ENCODE measurements at places on chromosomes 5 and 9.

DNA sequence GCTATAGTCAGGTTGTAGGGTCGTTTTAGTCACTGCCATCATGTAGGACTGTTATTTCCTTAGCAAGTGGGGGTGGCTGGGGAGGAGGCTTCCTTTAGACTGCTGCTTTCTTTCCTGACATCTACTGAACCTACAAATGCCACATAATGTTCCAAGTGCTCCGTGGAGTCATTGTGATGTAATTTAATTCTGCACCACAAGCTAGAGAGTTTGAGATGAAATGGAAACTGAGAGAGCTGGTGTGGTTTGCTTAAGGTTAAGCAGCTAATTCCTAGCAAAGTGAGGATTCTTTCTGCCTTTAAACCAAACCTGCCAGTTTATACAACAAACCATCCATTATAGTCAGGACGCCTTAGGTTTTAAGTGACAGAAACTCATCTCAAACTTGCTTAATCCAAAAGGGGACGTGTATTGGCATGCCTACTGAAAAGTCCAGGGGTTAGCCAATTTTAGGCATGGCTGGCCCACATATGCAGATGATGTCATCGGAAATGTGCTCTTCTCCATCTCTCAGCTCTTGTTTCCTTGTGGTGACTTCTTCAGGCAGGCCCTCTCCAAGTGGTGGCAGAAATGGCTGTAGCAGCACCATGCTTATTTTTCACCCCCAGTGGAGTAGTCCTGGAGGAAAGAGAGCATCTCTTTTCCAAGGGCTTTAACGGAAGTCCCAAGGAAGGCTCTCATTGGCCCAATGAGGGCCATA is 30.5 kb downstream of the ZNF618 start:
- no peak for ATAC-seq

- ATAC-seq, result no peak
These were observed 131.5 kb upstream of the SV2C start for GRCh38 chr5:75951716-75952115.

GRCh38 chr5:148998174-148998797 is 64.6 kb downstream of the SH3TC2 start:
- peak; percentile 56 for ATAC-seq

DNA sequence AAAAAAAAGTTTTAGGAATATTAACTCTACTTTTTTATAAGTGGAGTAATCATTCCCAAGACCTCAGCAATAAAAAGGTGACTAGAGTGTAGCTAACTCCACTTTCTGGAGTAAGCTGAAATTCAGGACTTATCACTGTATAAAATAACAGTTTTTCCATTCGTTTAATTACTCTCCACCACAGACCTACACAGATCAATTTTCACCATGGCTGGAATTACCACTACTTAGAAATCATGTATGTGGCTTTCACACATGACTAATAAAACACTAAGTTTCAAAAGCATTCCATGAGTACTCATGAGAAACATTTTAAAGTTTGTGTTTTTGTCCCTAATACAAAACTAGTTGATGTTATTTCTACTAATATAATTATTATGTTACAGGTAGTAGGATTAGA is 9.9 kb downstream of the PLPP1 start:
- ATAC-seq, result no peak

GRCh38 chr5:147855774-147856069 is 22.8 kb upstream of the SCGB3A2 start:
- no peak for ATAC-seq

DNA sequence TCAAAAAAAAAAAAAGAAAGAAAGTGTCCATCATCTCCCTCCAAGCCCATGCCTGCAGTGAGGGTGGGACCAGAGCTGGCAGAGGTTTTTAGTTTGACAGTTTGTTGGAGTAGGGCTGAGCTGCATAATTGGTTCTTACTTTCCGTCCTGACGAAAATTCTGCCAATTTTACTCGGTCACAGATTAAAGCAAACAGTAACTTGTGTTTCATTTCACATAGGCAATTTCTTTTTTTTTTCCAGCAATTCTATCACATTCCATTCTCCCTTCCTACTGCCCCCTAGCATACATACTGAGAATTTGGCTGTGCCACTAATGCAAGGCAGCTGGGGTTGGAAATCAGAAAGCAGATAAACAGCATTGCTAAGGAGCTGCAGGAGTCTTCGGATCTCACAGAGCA is 132.4 kb downstream of the FRMD3 start:
- ATAC-seq, result peak; percentile 59

DNA sequence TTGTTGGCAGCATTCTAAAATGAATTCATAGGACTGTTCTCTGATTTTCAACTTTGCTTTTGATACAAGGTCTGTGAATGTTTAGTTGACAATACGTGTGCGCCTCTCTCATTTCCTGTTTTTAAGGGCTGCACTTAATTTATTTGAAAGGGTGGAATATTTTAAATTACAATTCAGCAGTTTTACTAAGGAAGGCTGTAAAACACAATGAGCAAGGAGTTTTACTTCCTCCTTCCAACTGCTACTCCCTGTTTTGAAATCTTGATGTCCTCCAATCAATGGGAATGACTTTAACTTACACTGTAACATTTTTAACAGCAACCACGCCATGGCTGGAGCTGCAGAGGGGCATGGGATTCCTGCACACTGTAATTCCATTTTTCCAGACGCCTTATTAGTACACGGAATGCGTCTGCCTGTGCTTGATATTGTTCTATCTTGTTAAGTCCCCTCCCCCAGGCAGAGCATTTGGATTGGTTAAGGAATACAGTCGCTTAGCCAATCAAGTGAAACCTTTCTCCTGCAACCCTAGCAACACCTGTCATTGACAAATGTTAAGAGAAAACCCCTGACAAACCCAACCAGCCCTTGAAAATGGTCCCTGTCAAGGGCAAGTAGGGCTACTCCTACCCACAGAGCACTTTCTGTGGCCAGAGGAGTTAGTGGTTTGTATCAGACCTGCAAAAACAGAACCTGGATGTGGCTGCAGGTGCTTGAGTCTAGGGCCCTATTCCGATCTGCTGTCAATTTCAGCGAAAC is 12.5 kb upstream of the ZSWIM6 start:
- ATAC-seq, result no peak

GRCh38 chr5:178337334-178337741 is 104.7 kb upstream of the PHYKPL start:
- ATAC-seq, result no peak
